Fibroblast of villous mesenchyme (primary cell): ENCODE measurements at places on chromosomes 1 and 21. TPM values are rescaled to one million over a fixed set of nuclear protein-coding genes. Genes with fewer than 3 reads are reported as not detected.

GRCh38 chr1:229563701-229564100 lies 5.2 kb upstream of the ABCB10 start:
- DNase-seq, result peak; percentile 52

- DNase-seq, result no peak
Observed at GRCh38 chr1:8194481-8195227, 123.3 kb upstream of the SLC45A1 start.

GRCh38 chr1:37641059-37641458 lies 6.4 kb upstream of the RSPO1 start:
- no peak for DNase-seq

GRCh38 chr1:10639011-10639774 lies 157.3 kb downstream of the CASZ1 start:
- no peak for DNase-seq

- DNase-seq, result no peak
Observed at GRCh38 chr1:159014851-159015250, 5.1 kb downstream of the IFI16 start.

- DNase-seq, result no peak
Observed at GRCh38 chr1:43419627-43420425, 30.1 kb downstream of the SZT2 start.

DNA sequence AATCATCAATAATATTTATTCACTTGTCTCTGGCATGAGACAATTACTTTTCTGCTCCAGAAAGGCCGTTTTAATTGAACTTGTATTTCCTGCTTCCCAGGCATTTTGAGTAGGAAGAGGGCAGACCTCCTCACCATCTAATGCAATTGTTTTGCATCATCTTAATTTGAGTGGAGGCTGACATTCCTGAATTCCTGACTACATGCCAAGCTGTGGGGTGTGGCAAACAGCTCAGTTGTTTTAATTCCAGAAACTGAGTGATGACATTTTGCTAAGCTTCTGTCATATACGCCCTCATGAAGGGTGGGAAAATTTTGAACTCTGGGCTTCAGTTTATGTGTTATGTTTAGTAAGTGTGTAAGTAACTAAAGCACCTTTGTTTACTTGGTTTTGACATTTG lies 125.4 kb upstream of the USP25 start:
- peak; percentile 71 for DNase-seq

- DNase-seq, result peak; percentile 82
Observed at GRCh38 chr1:24720152-24720551, 25.1 kb upstream of the CLIC4 start.

- DNase-seq, result no peak
Observed at GRCh38 chr1:235138821-235139220, 10.2 kb upstream of the TOMM20 start.

- peak; percentile 72 for DNase-seq
Observed at GRCh38 chr1:202007805-202008489, 2.4 kb upstream of the ELF3 start.

GRCh38 chr1:98054786-98055185 lies 134.0 kb upstream of the DPYD start:
- DNase-seq, result no peak

- no peak for DNase-seq
Observed at GRCh38 chr1:190975827-190976226, 498.2 kb upstream of the BRINP3 start.

TARDBP gene
- 92.8 and 108 TPM in 2 replicates for total RNA-seq

SLC9C2 gene
- not detected in 2 replicates for total RNA-seq

RIMKLA gene
- under 0.01 TPM in 1 of 2 replicates, not detected in the other for total RNA-seq

KCNA3 gene
- total RNA-seq, result under 0.01 and 0.64 TPM in 2 replicates

LCE5A gene
- not detected in 2 replicates for total RNA-seq

ASCL5 gene
- not detected in 2 replicates for total RNA-seq
